ENCODE measurements at places on chromosomes 2 and 18.

- DNase-seq, result no peak
Observed at GRCh38 chr2:230868161-230868946, 3.6 kb downstream of the ITM2C start.

GRCh38 chr2:24892928-24893327, 27.1 kb downstream of the ADCY3 start:
- DNase-seq, result no peak

DNA sequence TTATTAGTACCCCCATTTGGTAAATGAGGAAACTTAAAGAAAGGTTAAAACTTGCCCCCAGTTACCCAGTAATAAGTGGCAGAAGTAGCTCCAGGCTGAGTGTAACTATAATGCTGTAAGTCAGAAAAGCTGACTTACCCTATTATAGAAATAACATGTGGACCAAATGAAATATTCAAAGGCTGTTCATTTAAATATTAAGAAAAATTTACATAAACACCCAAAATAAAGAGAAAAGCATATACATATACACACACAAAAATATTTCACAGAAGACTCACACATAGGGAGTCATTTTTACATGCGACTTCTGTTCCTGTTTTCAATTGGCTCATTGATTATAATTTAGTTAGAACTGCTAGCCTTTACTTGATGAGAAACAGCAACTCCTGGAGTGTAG, 189.1 kb downstream of the NBAS start:
- no peak for DNase-seq

DNA sequence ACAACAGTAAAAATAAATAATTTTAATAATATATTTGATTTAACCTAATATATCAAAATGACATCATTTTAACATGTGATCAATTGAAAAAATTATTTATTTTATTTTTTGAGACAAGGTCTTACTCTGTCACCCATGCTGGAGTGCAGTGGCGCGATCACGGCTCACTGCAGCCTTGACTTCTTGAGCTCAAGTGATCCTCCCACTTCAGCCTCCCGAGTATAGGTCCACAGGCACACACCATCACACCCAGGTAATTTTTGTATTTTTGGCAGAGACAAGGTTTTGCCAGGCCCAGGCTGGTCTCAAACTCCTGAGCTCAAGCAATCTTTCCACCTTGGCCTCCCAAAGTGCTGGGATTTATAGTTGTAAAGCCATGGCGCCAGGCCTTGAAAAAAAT, 126.7 kb upstream of the COPS8 start:
- DNase-seq, result no peak

DNA sequence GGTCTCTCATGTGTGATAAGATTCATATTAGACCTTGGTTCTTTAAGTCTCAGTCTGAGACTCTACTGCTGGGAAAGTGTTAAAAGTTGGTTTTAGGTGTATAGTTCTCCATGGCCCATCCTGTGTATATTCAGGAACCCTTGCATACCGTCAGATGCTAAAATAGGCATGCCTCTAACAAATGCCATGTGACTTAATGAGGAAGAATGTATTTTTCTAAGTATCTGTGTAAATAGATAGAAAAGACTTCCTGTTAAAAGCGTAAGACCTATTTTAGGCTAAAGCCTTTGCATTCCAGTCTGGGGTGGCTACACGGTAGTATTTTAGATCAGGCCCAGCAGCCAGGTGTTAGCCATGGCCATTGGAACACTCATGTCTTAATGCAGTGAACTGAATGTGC, 73.3 kb downstream of the RHBDD1 start:
- no peak for DNase-seq

GRCh38 chr2:20990442-20991430, 53.1 kb downstream of the APOB start:
- DNase-seq, result no peak

DNA sequence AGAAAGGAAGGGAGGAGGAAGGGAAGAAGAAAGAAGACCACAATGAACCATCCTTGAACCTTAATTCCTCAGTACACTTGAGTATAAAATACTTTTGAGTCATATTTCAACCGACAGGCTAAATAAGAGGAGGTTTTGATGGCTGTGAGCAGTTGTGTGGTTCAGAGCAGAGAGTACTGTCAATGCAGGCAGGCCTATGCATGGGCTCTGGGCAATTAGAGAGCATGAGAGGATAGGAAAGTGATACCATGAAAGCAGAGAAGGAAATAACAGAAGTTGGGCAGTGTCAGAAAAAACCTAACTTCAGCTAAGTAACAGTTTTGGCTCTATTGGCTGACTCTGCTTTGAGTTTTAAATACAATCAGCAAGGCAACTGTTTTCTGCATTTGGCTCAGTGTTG, 123.6 kb upstream of the STK17B start:
- no peak for DNase-seq

GRCh38 chr18:9482790-9483189, 7.5 kb downstream of the RALBP1 start:
- DNase-seq, result no peak

DNA sequence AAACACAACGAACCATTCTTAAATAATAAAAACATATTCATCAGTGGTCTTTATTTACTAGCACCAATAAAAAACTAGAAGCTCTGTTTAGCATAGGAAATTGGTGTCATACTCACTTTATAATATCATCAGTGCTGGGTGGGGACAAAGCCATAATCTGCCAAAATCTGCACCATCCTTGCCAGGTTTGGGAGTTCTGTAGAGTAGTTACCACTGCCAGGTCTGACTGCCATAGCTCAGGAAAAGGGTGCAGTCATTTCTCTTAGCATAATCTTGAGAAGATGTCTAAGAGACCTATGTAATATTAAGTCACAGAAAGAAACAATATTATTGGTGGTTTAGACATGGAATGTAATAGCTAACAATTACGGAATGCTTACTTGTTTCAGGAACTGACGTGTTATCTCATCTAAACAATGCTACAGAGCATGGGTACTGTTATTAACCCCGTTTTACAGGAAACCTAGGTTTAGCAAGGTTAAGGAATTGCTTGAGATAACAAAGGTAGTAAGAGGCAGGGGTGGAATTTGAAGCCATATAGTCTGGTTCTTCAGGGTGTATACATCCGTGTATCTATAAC, 1.6 kb upstream of the MARCHF7 start:
- no peak for DNase-seq

GRCh38 chr2:178194600-178195389, 483 bp downstream of the OSBPL6 start:
- peak; percentile 72 for DNase-seq

GRCh38 chr2:149884871-149885270, 297.3 kb upstream of the MMADHC start:
- DNase-seq, result no peak

DNA sequence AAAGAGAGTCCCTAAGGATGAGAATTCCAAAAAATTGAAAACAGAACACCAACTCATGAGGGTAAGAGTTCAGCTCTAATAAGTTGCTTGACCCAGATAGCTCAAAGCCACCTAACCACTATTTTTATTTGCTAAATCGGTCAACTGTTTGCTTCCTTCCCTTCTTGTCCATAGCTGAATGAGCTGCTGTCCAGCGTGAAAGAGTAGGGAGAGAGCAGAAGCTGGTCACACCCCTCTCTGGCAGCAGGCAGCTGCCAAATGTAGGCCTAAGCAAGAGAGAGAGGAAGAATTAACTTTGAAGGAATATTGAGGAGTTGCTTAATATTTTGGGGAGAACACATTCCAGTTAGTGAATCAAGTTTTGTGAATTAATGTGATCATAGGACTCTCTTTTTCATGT, 25.9 kb downstream of the AQP4 start:
- no peak for DNase-seq

GRCh38 chr2:61210332-61210981, 48.5 kb downstream of the C2orf74 start:
- DNase-seq, result no peak

- DNase-seq, result no peak
Observed at GRCh38 chr2:86235196-86235980, 36.1 kb downstream of the MRPL35 start.

DNA sequence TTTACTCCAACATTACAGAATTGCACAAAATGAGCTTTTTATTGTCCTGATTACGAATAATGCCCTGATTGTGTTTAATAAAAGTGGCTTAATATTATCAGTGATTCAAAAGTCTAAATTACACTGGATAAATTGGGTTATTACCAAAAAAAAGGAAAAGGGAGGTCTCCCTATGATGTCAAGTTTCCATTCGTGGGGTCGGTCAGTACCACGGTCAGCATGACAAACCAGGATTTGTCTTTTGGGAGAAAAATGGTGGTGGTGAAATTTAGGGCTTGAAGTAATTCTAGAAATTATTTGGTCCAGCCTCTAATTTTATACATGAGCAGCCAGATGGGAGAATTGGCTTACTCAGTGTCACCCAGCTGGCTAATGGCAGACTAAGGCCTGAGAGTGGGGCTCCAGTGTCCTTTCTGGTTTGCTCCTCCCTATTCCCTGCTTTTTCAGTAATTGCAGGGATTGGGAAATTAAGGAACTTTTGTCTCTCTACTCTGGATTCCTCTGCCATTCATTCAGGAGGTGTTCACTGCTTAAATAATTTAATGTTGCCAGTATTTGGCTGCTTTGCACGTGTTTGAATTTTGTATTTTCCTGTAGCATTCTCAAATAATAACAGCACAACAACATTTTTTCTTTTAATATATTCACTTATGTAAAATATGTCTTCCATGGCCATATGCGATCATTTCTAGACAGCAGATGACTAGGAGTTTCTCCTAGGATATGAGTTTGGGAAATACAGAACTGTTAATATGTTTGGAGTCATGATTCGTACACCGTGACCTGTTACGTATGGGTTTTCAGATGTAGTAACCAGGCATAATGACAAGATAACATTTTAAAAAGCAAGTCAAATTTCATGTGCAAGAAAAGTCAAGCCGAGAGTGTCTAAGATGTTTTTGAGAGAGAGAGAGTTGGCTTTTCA, 128.9 kb upstream of the NOSTRIN start:
- DNase-seq, result no peak

- DNase-seq, result no peak
Observed at GRCh38 chr2:95313296-95314131, 16.4 kb downstream of the KCNIP3 start.

DNA sequence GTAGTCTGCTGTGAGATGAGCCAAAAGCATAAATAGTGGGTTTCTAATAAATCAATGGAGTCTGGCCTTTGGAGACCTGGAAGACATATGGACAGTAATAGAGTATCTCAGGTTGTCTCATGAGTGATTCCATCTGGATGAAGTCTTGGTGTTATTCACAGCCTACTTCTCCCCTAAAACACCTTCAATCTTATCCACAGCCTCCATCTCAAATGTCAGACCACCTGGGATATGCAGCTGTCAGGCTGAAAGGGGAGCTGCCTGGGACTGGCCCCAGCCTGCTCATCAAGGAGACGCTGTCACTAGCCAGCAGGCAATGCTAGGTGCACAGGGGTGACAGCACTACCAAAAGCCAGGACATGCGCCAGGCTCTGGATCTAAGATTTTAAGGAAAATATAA, 684.0 kb upstream of the ZEB2 start:
- DNase-seq, result peak; percentile 15

- no peak for DNase-seq
Observed at GRCh38 chr2:45769854-45770576, 118.5 kb downstream of the PRKCE start.

DNA sequence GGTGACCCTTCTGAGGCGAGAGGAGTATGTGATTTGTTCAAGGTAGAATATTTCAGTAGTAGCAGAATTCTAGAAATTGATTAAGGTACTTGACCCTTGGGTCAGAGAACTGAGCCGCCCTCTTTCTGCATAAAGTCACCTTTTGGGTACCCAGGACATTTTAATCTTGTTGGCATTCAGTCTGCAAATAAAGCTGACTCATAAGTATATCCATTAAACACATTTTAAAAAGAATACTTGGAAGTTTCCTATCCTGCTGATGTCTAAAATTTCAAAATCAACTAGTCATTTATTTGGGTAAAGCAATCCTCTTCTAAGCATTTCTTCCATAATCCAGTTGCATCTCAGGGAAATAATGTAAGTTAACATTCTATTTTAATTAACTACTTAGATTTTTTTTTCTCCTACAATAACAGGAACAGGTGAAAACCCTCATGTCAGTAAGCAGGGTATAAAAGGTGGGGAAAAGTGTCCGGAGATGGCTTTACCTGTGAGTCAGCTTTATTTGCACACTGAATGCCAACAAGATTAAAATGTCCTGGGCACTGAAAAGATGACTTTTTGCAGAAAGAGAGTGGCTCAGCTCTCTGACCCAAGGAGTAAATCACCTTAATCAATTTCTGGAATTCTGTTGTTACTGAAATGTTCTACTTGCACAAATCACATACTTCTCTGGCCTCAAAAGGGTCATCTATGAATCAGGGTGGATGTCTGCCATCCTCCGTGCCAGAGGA, 78.7 kb upstream of the ITGA6 start:
- no peak for DNase-seq

- DNase-seq, result no peak
Observed at GRCh38 chr2:127407091-127407490, 11.1 kb upstream of the PROC start.

DNA sequence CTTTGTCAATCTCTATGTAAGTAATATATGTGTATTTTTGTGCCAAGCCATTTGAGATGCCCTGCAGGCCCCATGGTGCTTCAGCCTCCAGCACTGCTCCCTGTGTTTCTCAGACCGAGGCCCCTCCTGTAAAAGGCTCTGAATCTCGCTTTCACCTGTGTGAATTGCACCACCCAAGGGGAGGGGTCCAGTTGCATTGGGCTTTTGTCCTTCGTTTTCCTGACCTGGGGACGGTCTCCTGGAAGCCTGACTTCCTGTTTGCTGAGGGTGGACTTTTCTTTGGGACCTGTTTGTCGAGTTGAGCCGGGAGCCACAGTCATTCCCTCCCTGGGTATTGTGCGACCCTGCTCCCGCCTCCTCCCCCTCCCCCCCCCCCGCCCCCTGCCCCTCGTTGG, 48.9 kb downstream of the AGAP1 start:
- DNase-seq, result no peak

- no peak for DNase-seq
Observed at GRCh38 chr2:45818591-45818990, 167.1 kb downstream of the PRKCE start.

- DNase-seq, result peak; percentile 75
Observed at GRCh38 chr2:72993147-72993932, 76.0 kb downstream of the EMX1 start.

- no peak for DNase-seq
Observed at GRCh38 chr2:42897358-42897757, 105.0 kb upstream of the HAAO start.

- no peak for DNase-seq
Observed at GRCh38 chr2:105179469-105180372, 61.8 kb upstream of the GPR45 start.

DNA sequence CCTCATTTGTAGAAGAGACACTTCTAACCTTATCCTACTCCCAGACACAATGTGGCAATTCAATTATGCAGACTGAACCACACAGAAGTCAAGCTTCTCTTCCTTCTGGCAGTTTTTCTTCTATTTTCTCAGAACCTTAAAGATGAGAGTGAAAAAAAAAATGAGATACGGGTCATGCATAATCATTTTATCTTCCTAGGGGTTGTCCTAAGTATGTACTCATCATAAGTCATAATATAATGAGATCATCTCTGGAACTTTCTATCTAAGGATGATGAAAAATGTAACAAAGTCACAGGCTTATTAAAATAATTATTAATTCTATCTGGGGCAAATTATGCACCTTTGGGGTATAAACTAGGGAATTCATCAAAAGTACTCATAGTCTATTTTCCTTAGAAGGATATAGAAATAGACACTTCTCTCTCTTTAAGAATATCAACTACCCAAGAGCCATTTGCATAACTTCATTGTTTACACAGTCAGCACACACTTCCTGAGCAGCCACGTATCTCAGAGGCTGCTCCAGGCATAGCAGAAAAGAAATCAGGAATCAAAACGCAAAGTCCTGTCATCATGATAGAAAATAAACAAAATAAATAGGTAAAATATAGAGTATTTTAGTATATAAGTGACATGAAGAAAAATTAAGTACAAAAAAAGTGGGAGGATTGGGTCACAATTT, 345.9 kb upstream of the SPHKAP start:
- DNase-seq, result no peak
